ENCODE measurements at places on chromosomes 5 and 9.

- no peak for DNase-seq
Measured at GRCh38 chr9:120441426-120442307, 138.3 kb downstream of the CDK5RAP2 start.

GRCh38 chr5:181149806-181150733, 2.7 kb downstream of the OR2V2 start:
- no peak for DNase-seq

DNA sequence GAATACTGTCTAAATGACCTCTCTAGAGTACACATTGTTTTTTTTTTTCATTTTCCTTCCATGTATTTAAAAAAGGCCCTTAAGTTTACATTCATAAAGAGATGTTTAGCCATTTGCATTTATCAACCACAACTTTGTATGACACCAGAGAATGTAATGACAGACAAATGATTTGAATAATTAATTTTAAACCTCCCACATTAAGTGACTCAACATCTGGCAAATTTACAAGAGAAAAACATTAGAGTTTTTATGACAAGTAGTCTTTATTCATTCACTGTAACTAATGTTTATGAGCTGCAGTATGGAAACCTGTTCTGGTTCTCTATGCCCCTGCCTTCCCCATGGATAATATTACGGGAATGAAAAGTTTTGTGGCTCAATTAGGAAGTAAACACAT, 1093.8 kb upstream of the CDH9 start:
- DNase-seq = no peak

GRCh38 chr5:14582797-14583137, 1.2 kb downstream of the OTULINL start:
- DNase-seq = no peak

GRCh38 chr5:143153332-143154119, 250.0 kb downstream of the NR3C1 start:
- no peak for DNase-seq

GRCh38 chr5:128121651-128122050, 38.1 kb downstream of the SLC12A2 start:
- DNase-seq = no peak

DNA sequence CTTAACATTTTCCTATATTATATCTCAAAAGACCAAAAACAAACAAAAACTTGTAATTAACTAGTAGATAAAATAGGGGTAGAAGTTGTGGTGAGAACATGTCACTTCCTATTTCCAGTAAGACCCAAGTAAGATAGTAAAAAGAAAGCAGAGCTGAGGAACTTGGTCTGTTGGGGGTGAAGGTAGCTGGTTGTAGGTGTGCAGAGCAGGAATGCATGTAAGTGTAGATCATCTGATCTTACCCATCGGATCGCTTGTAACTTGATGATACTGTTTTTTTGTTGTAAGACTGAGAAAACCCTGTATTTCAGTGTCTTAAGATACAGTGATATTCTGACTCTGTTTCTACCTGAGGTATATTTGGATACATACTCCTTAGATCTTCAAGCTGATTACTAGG, 5.7 kb downstream of the SRP19 start:
- DNase-seq = no peak

DNA sequence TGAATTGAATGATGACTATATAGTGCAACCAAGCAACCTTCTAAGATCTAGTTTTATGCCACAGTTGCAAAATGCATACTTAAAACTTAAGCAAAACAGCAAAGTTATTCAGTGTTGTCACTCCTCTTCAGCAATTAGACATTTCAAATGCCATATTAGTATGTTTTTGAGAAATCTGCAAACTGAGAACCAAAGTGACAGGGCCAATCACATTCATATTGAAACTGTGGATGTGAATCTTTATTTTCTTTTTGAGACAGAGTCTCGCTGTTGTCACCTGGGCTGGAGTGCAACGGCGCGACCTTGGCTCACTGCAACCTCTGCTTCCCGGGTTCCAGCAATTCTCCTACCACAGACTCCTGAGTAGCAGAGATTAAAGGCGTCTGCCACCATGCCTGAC, 249.2 kb upstream of the EFNA5 start:
- no peak for DNase-seq

- DNase-seq = no peak
Measured at GRCh38 chr9:129938291-129938979, 103.2 kb downstream of the USP20 start.

- DNase-seq = no peak
Measured at GRCh38 chr5:81665795-81666194, 85.1 kb downstream of the SSBP2 start.

GRCh38 chr5:168613396-168613795, 34.2 kb upstream of the PANK3 start:
- no peak for DNase-seq

GRCh38 chr9:38415856-38416255, 8.4 kb downstream of the IGFBPL1 start:
- DNase-seq = no peak

DNA sequence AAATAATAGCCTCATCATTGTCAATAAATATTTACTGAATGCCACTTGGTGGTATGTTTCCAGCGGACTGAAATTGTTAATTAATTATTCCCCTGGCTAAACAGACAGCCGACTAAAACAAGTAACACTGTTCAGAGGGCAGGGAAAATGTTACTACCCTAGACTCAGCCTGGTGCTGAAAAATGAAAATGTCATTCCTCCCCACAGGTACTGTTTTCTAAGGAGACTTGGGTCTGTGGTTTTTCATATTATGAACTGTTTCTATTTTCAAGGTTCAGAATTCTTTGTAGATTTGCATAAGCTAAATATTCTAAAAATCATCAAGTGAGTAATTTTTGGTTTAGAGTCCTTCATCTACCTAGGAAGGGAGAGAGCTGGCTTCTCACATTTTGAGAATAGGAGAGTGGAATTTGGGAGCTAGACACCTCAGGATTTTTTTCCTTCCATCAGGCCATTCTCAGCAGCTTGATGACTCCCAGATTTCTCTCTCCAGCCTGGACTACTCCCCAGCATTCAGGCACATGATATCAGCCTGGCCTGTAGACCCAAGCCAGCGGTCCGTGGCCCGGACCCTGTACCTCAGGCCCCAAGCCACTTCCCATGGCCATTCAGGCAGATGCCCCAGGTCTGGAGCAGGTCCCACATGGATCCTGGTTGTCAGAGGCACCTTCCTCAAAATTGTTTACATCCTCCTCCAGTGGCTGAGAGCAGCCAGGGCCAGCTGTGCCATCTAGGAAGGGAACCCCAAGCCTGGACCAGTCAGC, 24.4 kb downstream of the BHMT start:
- DNase-seq = no peak

- no peak for DNase-seq
Measured at GRCh38 chr5:91271999-91272398, 111.1 kb downstream of the ARRDC3 start.

DNA sequence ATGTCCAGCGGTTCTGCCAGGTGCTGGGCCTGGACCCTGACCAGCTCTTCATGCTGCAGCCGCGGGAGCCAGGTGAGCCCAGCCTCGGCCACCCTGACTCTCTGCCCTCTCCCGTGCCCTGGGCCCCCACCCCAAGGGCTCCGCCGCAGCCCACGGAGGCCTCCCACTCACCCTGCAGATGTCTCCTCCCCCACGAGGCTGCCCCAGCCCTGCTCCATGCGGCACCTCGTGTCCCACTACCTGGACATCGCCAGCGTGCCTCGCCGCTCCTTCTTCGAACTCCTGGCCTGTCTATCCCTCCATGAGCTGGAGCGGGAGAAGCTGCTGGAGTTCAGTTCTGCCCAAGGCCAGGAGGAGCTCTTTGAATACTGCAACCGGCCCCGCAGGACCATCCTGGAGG, 7.4 kb downstream of the RNF208 start:
- no peak for DNase-seq

DNA sequence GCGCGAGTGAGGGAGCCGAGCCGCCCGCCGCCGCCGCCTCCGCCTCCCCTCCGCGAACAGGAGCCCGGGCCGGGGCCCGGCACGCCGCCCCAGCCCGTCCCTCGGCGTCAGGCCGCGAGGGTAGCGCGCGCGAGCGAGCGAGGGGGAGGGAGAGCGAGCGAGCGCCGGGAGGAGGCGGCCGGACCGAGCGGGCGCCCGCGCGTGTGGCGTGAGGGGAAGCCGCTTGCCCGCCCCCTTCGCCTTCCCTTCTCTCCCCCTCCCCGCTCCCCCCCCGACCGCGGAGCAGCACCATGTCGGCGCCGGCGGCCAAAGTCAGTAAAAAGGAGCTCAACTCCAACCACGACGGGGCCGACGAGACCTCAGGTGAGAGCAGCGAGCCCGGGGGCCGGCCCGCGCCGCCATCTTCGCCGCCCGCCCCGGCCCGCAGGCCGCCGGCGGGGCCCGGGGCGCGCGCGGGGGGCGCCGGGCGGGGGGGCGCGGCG, 312 bp downstream of the SET start:
- no peak for DNase-seq

- no peak for DNase-seq
Measured at GRCh38 chr5:177600508-177601018, 631 bp downstream of the B4GALT7 start.

DNA sequence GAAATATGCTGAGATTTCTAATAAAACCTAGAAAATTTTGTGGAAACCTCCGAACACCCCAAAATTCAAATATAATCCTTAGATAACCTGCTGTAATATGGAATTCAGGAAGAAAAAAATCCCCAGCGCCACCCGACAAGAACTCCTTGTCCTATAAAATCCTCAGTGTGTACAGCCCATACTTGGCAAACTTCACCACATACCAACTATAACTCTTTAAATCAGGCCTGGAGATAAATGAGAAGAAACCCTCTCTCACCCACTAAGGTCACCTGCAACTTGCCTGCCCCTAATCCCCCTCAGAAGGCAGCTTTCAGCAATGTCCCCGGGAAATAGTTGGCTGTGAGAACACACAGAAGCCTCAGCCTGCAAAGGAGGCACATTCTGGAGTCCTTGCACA, 90.5 kb downstream of the SH3TC2 start:
- DNase-seq = no peak

- no peak for DNase-seq
Measured at GRCh38 chr9:21252721-21253547, 13.1 kb upstream of the IFNA14 start.

DNA sequence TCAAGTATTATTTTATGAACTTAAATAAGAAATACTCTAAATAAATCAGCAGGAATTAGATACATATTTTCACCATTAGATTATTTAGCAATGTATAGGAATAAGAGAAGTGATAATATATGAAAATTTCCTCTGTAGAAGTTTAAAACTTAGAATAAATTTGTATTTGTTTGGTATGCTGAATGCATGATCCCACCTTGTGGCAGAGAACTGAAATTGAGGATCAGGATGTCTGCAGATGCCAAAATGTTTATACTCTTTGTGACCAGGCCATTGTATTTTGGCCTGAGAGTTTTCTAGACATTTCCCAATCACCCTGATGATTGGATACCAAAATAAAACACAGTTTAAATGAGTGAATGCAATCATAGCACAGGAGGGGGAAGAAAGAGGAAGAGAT, 6.3 kb downstream of the TYRP1 start:
- no peak for DNase-seq

- no peak for DNase-seq
Measured at GRCh38 chr9:70468291-70468690, 53.8 kb upstream of the KLF9 start.

GRCh38 chr9:72936266-72936665, 16.6 kb downstream of the ALDH1A1 start:
- no peak for DNase-seq

GRCh38 chr9:102054811-102055210, 316.4 kb upstream of the GRIN3A start:
- no peak for DNase-seq

- DNase-seq = no peak
Measured at GRCh38 chr5:26492906-26493459, 545.4 kb downstream of the CDH9 start.

DNA sequence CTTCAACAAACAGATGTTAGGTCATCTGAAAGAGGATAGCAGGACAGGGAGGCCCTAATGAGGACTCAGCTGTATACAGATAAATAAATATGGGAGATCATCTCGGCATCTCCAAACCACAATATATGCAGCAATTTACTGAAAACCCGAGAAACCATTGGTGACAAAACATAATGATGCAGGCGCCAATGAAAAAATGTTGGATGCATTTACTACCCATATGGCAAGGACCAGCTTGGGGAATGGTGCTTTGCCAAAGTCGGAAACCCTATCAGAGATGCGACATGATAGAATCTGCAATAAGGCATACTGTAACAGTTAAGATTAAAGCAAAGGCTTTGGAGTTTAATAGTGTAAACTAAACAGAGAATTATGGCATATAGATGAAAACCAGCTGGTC, 92.0 kb downstream of the SNCAIP start:
- DNase-seq = no peak

GRCh38 chr5:113806904-113807303, 293.4 kb downstream of the YTHDC2 start:
- no peak for DNase-seq

DNA sequence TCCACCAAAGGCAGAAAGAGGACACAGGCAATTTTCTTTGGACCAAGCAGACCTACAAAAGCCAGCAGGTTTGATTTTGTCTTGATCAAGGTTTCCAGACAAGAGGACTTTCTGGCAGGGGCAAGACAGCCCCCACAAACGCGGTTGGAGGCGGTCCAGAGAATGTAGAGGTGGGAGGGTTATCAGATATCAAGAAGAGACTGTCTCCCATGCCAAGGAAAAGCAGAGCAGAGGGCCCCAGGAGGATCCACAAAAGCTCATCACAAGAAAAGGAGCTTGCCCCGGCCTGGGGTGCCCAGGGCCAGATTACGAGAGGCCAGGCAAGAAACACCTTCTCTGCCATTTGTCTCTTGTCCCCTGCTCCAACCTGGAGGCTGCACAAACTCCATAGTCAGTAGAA, 538.9 kb downstream of the BNC2 start:
- DNase-seq = no peak

DNA sequence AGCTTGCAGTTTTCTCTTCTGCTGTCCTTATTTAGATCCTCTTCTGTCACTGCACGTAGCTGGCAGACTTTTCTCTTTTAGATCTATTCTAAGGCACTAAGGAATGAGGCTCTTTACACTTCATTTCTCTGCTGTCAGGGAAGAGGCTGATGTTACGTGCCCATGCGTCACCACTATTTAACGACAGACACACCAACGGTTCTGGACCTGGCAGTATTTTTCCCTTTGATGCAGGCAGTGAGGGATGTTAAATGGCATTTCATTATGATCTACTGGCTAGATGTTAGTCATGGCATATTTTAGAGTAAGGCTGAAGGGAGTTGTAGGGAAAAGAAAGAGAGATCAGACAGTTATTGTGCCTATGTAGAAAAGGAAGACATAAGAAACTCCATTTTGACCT, 8.2 kb upstream of the CRHBP start:
- DNase-seq = no peak

DNA sequence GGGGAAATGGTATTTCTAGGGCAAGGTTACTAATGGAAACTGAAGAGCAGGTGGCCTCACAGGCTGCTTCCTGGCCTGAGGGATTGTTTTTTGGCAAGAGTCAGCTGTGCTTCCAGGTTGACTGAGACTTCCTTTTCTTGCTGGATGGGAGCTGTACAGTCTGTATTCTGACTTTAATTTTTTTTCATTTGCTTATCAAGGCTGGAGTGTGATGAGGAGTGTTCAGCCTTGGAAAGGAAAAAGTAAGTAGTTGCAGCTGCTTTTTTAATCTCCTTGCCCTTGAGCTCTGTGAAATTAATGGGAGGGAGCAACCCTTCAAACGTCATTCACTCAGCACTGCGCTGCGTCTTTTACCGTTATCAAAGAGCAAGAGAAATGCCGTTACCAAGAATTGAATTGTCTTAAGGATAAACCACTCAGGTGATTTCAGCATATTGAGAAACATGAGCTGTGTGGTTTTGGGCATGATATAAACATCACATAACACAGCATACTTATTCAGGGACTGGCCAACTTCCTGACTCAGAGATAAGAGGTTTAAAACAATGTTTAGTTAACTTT, 47.6 kb downstream of the AQP7 start:
- DNase-seq = no peak
